Right atrium auricular region (tissue), 2 donors: ENCODE measurements at places on chromosomes 2 and 18.
A peak's percentile ranks its signal among the peaks of the same experiment; 100 is the strongest.

GRCh38 chr18:25181581-25181980, 170.4 kb downstream of the ZNF521 start:
- H3K27ac ChIP-seq, result no peak overlapping the region
- H3K36me3 ChIP-seq, result no peaks in the 10 kb centered on the region
- no peak overlapping the region for H3K4me3 ChIP-seq
- DNase-seq, result no peak

- no peak overlapping the region for H3K27ac ChIP-seq
- H3K36me3 ChIP-seq, result no peaks in the 10 kb centered on the region
- no peak for DNase-seq
- H3K4me1 ChIP-seq, result no peaks in the 10 kb centered on the region
These were observed 2.2 kb downstream of the HOXD10 start for GRCh38 chr2:176118601-176119339.

DNA sequence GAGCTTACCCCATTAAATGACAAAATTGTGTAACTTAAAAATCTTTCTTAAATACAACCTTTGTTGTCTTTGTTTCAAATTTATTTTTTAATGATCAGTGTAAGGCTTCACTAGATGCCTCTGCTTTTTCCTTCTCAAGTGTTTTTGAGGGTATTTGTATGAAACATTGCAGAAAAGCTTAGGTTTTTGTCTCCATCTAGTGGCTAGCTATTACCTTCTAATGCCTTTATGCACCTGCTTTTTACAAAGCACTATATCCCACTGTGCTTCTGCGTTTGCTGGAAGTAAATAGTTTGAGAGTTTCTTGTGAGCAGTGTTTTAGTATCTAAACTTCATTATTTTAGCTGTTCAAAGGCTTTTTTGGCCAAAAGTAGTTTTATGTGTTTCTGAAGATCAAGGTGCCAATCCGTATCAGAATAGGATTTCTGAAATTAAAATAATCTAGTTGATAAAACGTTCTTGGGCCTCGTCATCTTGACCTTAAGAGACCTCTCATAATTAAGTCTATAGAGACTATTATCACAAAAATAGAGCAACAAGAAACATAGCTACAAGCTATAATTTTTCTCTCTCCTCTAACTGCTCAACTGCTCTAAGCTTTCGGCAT, 47.0 kb downstream of the IWS1 start:
- H3K36me3 ChIP-seq, result peaks cover 38% of the 10 kb centered on the region
- H3K27ac ChIP-seq, result no peak overlapping the region
- no peaks in the 10 kb centered on the region for H3K27me3 ChIP-seq
- H3K4me3 ChIP-seq, result no peak overlapping the region
- no peaks in the 10 kb centered on the region for H3K4me1 ChIP-seq
- DNase-seq, result no peak

GRCh38 chr2:55156326-55156725, 75.8 kb downstream of the CLHC1 start:
- H3K27me3 ChIP-seq, result no peaks in the 10 kb centered on the region
- no peak overlapping the region for H3K4me3 ChIP-seq
- H3K36me3 ChIP-seq, result no peaks in the 10 kb centered on the region
- DNase-seq, result no peak
- H3K27ac ChIP-seq, result peak overlapping the region; percentile 63

- H3K4me3 ChIP-seq, result no peak overlapping the region
- peak overlapping the region; percentile 79 for H3K27ac ChIP-seq
- no peaks in the 10 kb centered on the region for H3K27me3 ChIP-seq
- no peaks in the 10 kb centered on the region for H3K36me3 ChIP-seq
These were observed 26.4 kb upstream of the ATRAID start for GRCh38 chr2:27185331-27186026.

GRCh38 chr2:121748202-121748601, 7.2 kb upstream of the TSN start:
- no peaks in the 10 kb centered on the region for H3K36me3 ChIP-seq
- no peaks in the 10 kb centered on the region for H3K4me1 ChIP-seq
- H3K27me3 ChIP-seq, result no peaks in the 10 kb centered on the region
- no peak overlapping the region for H3K27ac ChIP-seq

GRCh38 chr2:239876271-239876947, 148.7 kb downstream of the NDUFA10 start:
- no peak overlapping the region for H3K27ac ChIP-seq
- H3K4me1 ChIP-seq, result peaks cover 2% of the 10 kb centered on the region
- H3K36me3 ChIP-seq, result no peaks in the 10 kb centered on the region
- DNase-seq, result peak; percentile 53
- no peak overlapping the region for H3K4me3 ChIP-seq

GRCh38 chr2:227363756-227364155, 15.3 kb downstream of the TM4SF20 start:
- H3K4me3 ChIP-seq, result no peak overlapping the region

DNA sequence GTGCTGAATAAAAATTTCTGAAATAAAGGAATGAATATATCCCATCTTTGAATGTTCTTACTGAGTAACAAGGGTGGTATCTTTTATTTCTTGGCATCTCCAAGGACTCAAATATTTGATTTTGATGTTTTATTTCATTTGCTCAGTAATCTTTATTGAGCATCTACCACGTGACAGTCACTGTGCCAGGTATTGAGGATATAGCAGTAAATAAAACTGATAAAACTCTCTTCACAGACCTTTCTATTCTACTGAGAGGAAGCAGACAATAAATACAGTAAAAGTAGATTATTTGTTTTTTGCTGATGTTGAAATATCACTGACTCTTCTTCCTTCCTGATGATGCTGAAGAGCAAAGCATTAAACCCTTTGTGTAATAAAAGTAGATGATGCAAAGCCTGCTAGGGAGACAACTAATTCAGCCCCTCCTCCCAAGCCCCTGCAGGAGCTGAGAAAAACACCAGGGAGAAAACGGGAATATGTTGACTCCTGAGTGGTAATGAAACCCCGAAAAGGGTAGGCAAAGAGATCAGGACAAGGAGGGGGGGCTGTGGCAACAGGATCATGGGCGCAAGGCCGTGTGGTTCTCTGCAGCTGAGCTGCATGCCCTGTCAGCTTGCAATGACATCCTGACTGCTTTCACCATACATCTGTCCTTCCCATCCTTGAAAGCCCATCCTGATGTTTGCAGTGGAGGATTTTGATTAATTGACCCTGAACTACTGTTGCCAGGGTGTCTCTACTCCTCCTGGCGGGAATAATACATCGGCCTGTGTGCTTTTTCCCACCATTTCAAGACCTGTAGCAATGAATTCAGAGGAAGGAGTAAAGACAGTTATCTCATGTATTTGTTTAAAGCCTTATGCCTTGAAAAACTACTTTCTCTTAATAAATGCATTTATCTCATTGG, 117.4 kb downstream of the EML6 start:
- H3K36me3 ChIP-seq, result no peaks in the 10 kb centered on the region
- no peak overlapping the region for H3K27ac ChIP-seq
- H3K4me3 ChIP-seq, result no peak overlapping the region
- H3K4me1 ChIP-seq, result no peaks in the 10 kb centered on the region
- no peaks in the 10 kb centered on the region for H3K27me3 ChIP-seq

- H3K27me3 ChIP-seq, result no peaks in the 10 kb centered on the region
- DNase-seq, result no peak
- H3K27ac ChIP-seq, result no peak overlapping the region
- no peak overlapping the region for H3K4me3 ChIP-seq
- H3K36me3 ChIP-seq, result no peaks in the 10 kb centered on the region
These were observed 107.9 kb downstream of the RTN4 start for GRCh38 chr2:54942373-54942772.

DNA sequence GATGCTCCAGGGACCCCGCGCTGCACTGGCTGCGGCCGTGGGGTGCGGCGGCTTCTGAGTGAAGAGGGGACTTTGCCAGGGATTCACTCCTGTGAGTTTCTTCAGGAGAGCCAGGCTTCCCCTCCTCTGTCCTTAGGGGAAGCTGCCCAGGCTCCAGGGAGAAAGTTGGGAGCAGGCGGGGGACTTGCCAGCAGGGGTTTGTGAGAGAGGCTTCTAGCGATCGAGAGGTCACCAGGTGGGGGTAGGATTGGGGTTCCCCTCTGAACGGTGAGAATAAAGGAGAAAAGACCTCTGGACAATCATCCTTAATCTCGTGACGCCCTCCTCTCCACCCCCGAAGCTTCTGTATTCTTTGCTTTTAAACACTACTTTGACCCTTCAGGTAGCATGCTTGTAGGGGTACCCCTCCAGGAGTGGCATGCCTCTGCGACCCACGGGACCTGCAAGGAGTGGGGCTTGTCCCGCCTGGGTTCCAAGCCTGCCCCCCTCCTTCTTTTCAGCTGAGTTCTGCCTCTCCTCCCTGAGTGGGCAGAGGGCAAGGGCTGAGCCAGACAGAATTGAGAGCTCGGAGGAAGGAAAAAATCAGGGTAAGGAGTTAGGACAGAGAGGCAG, 601 bp downstream of the PROKR1 start:
- peak overlapping the region; percentile 31 for H3K4me3 ChIP-seq
- no peak overlapping the region for H3K27ac ChIP-seq
- H3K27me3 ChIP-seq, result no peaks in the 10 kb centered on the region
- H3K4me1 ChIP-seq, result peaks cover 16% of the 10 kb centered on the region

DNA sequence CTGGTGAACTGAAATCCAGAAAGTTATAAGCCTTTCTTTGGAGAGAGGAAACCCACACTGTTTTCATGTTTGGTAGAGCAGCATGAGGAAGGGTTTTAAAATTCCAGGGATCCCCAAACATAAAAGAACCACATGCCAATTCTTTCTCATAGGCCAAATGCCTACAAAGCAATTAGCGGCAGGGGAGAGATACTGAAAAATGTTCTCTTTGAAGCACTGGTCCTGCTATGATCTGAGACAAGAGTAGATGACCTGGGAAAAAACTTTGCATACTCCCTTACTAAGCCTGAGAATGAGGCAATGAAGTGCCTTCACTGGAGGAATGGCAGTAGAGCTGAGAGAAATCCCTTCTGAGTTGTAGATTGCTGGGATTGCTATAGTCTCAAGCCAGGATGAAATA, 1261.7 kb downstream of the DSC3 start:
- DNase-seq, result no peak
- H3K4me1 ChIP-seq, result no peaks in the 10 kb centered on the region
- no peaks in the 10 kb centered on the region for H3K27me3 ChIP-seq
- no peaks in the 10 kb centered on the region for H3K36me3 ChIP-seq

- no peaks in the 10 kb centered on the region for H3K27me3 ChIP-seq
- no peak for DNase-seq
- H3K36me3 ChIP-seq, result no peaks in the 10 kb centered on the region
- H3K4me1 ChIP-seq, result no peaks in the 10 kb centered on the region
- no peak overlapping the region for H3K27ac ChIP-seq
These were observed 54.9 kb downstream of the TET3 start for GRCh38 chr2:74039611-74040010.

DNA sequence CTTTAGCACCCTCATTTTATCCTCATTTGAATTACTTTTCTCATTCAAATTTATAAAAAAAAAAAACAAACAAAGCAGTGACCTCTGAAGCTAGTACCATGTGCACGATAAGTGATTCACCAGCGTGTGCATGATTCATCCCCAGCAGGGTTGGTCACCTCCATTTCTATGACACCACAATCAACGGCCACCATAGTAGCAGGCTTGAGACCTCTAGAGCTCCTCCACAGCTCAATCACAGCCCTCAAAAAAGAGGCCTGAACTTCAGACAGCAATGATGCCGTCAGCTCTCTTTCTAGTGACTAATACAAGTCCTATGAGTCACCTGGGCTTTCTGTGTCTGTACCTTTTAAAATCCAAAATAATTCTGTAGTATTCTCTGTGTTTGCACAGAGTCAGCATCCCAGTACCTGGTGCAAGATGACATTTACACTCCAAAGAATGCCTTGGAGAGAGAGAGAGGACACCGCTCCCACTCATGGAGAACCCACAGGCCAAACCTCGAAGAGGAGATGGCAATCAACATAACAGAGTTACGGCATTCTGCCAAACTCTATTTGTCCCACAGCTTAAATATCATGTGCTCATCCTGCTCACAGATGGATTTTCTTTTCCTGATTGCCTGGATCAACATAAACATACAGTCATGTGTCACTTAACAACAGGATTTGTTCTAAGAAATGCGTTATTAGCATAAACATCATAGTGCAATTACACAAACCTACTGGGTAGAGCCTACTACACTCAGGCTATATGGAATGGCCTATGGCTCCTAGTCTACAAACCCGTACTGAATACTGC, 58.7 kb downstream of the L3MBTL4 start:
- no peak overlapping the region for H3K4me3 ChIP-seq
- H3K4me1 ChIP-seq, result peaks cover 5% of the 10 kb centered on the region
- no peaks in the 10 kb centered on the region for H3K27me3 ChIP-seq
- no peaks in the 10 kb centered on the region for H3K36me3 ChIP-seq
- H3K27ac ChIP-seq, result no peak overlapping the region

GRCh38 chr2:165067643-165068486, 112.5 kb upstream of the SLC38A11 start:
- no peak overlapping the region for H3K27ac ChIP-seq
- H3K27me3 ChIP-seq, result no peaks in the 10 kb centered on the region
- no peaks in the 10 kb centered on the region for H3K4me1 ChIP-seq
- no peak for DNase-seq
- H3K36me3 ChIP-seq, result no peaks in the 10 kb centered on the region
- H3K4me3 ChIP-seq, result no peak overlapping the region

GRCh38 chr18:373780-374179, 105.9 kb upstream of the THOC1 start:
- H3K4me1 ChIP-seq, result peaks cover 65% of the 10 kb centered on the region
- no peak for DNase-seq
- no peaks in the 10 kb centered on the region for H3K27me3 ChIP-seq
- no peak overlapping the region for H3K27ac ChIP-seq
- H3K36me3 ChIP-seq, result no peaks in the 10 kb centered on the region

- DNase-seq, result no peak
- peaks cover 41% of the 10 kb centered on the region for H3K4me1 ChIP-seq
- peaks cover 93% of the 10 kb centered on the region for H3K36me3 ChIP-seq
- no peak overlapping the region for H3K4me3 ChIP-seq
These were observed 20.0 kb downstream of the FOSL2 start for GRCh38 chr2:28412625-28413151.

DNA sequence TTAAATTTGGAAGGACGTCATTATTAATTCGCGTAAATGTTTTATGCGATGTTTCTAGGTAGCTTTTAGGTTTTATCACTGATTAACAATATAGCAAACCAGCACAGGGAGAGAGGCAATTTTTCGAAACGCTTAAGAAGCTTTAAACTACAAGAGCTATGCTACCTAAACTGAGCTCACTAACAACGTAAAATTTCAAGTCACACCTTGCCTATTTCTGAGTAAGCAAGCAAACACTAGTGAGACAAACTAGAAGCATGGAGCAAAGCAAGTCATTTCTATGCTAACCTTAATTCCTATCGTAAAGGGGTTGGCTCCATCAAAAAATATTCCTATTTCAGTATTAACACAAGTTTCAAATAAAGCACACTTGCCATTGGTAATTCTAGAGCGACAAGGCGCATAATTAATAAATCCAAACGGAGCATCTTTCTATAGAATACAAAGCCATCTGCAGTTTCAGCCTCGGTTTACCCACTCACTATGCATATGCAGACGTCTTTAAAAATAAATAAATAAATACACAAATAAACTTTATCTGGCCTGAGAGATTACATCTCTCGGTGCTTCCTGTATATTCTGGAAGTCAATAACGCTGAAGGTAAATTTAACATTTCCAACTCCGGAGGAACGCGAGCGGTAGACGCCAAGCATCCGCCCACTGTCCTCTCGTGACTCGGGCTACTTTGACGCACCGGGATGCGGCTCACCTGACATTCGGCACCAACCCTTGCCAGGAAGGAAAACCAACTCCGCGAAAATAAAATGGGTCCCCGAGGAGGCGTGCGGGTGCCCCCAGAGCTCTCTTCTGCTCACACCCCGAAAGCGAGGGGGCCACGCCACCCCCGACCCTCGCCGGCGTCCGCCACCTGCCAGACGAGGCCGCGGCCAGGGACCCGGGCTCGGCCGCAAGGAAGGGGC, 947 bp downstream of the ITSN2 start:
- H3K4me1 ChIP-seq, result peaks cover 20% of the 10 kb centered on the region
- H3K4me3 ChIP-seq, result peak overlapping the region; percentile 96
- peak overlapping the region; percentile 97 for H3K27ac ChIP-seq
- H3K27me3 ChIP-seq, result no peaks in the 10 kb centered on the region
- DNase-seq, result no peak
- no peaks in the 10 kb centered on the region for H3K36me3 ChIP-seq
